Activated naive CD4-positive, alpha-beta T cell treated with anti-CD3 and anti-CD28 coated beads, Interleukin-2, amount 50 U/mL, for 72 hours (primary cell): ENCODE measurements at places on chromosomes 2 and 18. TPM values are rescaled to one million over a fixed set of nuclear protein-coding genes. Genes with fewer than 3 reads are reported as not detected.

DNA sequence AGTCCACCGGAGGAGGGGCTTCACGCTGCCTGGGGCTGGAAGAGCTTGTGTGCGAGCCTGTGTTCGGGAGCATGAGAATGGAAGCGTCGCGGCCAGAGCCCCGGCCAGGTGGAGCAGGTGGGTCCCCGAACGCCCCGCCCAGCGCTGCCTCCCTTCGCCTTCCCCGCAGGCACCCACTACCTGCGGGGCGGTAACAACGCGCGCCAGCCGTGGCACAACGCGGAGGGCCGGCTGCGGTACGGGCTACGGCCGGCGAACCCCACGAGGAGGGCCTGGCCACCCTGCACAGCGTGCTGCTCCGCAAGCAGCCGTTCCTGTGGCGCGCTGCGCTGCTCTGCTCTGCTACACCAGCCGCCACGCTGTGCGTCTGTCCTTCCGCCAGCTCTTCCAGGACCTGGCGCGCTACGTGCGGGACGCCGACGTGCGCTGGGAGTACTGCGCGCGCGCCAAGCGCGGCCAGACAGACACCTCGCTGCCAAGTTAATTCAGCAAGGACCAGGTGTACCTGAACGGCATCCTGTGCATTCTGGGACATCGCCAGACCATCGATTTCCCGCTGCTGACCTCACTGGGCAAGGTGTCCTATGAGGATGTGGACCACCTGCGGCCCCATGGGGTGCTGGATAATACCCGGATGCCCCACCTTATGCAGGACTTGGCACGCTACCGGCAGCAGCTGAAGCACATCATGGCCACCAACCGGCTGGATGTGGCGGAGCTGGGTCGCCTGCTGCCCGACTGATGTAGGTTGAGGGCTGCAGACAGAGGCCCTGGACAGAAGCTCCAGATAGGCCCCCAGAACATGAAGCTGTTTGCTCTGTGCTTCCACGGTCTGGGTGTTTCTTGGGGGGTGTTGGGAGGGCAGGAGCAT is 200.6 kb downstream of the NAPG start:
- no peak for DNase-seq

DNA sequence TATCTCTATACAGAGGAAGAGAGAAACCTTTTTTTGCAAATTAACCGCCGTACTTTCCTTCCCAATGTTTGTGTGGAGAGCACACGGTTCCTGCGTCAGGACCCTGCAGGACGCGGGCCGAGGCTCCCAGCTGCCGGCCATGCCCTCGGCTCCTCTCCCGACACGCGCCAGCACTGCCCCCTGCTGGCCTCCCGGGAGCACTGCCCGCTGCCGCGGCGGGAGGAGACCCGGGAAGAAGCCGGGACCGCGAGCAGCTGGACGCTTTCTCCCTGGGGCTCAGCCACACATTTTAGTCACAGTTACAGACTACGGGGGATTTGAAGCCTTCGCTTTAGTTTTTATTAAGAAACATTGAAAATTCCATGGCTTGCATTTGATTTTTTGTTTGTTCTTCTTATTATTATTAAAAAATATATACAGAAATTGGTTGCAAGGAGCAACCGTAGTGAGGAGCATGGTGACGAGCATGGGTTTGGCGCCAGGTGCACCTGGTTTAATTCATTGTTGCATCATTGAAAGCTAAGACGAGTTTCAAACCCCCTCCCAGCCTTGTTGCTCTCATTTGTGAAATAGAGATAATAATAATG is 401.2 kb downstream of the GALR1 start:
- peak; percentile 59 for DNase-seq

DNA sequence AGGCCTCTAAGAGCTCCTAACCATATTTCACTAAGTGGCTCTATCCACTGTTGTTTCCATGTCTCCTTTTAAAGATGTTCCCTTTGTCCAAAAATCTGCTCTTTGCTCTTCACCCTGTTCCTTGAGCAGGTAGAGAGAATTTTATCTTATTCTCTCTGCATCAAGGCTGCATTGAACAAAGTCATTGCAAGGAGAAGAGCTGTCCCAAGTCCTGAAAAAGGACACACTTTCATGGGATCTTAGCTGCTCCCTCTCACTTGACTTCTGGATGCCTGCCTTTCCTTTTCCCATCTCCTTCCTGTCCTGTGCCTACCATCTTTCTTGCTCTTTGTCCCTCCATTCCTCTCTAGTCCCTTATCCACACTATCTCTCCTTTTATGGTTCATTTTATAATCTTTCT is 235.2 kb upstream of the THSD7B start:
- DNase-seq, result no peak

DNA sequence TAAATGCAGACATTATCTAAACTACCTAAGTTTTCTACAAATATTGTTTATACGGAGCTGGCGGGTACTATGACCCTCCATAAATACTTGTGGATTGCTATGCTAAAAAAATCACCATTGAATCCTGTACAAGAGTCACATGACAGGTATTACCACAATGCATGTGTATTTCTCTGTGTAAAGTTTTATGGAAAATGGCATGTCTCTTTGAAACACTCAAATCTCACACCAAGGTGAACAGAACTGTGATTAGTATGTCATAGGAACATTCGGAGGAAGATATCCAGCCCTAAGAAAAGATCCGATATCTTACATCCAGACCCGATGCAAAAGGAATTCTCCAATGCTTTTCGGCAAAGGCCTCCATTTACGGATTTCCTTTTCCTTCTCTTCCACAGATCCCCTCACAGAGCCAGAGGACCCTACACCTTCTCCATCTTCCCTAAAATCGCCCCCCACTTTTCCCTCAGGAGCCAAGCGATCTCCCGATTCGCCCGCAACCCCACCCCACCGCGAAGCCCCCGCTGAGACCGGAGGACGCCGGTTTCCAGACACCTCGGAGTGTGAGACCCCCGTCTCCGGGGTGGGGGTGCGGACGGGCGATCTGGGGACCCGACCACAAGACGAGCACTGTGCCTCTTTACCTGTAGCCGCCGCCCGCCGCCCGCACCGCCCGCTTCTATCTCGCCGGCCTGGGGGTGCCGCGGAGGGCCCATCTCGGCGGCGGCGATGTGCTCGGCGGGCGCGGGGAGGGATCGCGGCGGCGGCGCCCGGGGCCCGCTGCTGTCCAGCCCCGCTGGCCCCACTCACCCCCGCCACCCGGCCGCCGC is 1.2 kb downstream of the SAP130 start:
- DNase-seq, result no peak

DNA sequence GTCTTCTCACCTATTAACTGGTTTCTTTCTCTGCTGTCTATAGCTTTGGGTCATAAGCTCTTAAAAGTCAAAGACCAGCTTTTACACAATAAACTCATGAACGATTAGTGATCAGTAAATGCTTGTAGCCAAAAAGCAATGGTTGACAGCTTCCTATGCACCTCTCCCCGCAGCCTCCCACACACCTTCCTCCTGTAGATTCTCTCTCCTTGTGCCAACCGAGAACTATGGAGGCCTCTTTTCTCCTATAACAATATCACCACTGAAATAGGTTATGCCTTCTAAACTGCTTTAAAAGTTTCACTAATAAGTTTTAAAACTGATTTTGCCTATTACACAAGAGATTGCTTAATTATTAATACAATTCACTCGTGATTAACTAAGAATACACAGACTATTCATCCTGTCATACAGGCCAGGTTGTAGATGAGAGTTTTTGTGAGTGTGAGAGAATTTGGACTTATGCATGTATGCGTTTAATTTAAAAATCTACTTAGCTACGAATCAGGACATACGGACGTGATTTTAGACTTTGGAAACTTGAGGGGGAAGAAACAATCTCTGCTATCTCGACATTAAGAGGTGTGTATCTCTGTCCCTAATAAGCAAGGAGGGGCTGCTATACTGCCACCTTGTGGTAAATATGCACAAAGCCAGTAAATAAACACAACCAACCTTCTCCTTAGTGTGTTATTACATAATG is 229.1 kb upstream of the RBBP8 start:
- no peak for DNase-seq

- no peak for DNase-seq
Measured at GRCh38 chr2:190831941-190832340, 48.7 kb upstream of the GLS start.

DNA sequence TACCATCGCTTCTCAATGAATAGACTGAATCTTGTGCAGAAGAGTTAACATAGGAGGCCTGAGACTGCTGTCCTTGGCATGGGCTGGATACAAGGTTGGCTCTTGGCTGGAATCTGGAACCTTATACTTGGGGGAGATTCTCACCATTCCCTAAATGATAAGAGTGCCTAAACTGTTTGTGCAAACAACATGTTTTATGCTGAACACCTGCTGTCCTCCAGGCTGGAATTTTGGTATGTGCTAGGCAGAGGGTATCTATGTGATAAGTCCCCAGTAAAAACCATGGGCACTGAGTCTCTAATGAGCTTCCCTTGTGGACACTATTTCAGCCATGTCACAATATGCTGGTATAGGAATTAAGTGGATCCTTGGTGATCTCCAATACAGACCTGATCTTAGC is 12.8 kb downstream of the PGAP1 start:
- DNase-seq, result no peak

DNA sequence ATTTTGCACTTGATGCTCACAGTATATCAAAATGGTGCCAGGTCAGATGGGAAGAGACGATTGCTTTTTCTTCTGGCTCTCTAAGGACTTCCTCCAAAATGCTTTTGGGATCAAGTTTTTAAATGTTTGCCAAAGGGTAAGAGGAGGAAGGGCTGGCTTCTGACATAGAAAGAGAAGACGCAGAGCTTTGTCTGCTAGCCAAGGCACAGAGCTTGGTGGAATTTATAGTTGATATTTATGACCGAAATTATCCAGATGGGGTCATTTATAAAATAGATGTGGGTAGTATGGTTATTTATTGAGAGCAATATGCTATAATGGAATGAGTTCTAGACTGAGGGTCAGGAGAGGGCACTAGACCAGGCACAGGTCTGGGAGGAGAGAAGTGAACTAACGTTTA is 193.3 kb downstream of the FSHR start:
- no peak for DNase-seq

DNA sequence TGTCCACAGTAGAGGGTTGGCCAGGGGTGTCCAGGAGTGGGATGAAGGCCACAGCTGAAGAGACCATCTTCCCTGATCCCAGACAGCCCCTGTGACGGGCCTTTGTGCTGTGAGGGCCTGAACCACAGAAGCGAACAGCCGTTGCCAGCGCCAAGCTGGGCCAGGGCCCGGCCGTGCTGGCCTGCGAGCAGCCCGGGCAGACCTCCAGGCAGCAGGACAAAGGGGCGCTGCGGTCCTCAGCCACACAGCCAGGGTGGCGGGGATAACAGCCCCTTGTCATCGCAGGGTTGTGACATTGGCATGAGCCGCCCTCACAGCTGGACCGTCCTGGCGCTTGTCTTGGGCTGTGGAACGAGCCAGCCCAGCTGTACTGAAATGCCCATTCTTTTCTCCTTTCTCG is 161.1 kb downstream of the FAM210A start:
- no peak for DNase-seq

DNA sequence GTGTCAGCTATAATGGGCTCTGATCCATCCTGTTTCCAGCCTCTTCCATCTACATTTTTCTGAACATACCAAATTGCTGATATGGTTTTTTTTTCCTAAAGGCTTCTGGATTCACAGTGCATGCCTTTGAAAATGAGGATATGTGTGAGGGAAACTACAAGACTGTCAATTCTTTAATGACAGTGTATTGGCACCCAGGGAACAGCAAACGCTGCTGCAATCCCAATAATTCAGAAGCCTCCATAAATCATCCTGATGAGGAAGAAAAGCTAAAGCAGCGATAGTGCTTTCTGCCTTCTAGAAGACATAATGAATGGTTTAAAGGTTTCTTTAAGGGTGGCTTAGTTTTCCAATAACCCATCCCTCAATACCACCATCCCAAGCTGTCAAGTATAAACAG is 304.5 kb upstream of the PKDCC start:
- DNase-seq, result no peak

DNA sequence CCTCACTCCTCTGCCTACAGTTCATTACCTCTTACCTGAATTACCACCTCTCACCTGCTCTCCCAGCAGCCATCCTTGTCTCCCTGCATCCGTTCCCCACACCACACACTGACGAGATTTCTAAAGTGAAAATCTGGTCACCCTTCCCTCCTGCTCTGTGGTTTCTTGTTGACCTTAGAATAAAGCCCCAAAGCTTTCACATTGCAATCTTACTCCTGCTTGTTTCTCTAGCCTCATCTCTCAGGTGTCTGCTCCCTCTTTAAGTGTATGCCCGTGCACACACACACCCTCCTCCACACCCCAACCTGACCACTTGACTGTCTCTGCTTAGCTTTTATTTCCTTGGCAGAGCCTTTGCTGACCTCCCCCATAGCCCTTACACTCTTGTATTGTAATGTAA is 122.0 kb upstream of the SKOR2 start:
- DNase-seq, result no peak

DNA sequence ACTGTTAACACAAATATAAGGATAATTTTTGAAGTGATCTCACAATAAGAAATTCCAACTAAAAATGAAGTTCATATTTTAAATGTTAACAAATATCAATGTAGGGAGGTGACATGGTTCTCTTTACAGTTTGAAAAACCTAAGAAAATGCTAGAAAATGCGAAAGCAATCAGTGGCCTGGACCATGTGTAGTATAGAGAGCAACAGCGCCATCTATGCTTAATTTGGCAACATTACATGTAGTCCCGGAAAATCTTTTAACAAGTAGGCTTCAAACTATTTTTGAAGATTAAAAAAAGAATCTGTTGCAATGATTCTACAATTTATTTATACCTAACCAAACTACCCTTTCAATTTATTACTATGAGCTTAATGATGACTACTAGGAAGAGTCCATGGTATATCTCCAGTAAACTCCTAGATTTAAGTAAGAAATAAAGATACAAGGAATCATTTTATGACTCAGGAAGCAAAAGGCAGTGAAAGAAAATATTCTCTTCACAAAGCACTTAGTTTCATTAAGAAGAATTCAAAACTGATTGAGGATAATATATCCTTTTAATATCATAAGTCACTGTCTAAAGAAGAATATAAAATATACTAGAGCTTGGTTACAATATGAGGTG is 33.3 kb downstream of the NDUFA10 start:
- DNase-seq, result no peak

GRCh38 chr2:225190987-225191386 is 148.7 kb upstream of the DOCK10 start:
- DNase-seq, result no peak

DNA sequence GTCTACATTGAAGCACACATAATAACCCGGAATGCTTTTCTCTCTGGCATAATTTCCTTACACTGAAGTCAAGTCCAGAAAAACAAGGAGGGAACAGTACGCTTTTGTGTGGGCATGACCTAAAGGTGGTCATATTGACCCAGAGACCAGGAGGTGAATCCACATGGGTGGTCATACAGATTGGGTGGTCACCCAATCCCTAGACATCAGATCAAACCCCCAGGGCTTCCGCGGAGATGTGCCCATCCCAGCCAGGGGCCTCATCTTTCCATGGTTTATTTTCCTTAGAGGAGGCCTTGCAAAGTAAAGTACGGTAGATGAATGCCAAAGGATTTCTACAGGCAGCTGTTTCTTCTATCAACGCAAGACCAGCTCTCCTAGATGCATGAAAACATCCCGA is 38.8 kb downstream of the FAM168B start:
- no peak for DNase-seq

Gene PCARE
- not detected for total RNA-seq

Gene EHD3
- 0.48 TPM for total RNA-seq

Gene GLS
- 282 TPM for total RNA-seq

Gene CNTNAP5
- total RNA-seq, result not detected

Gene SERPINB10
- total RNA-seq, result not detected

Gene BOD1L2
- total RNA-seq, result not detected

Gene CCDC68
- total RNA-seq, result not detected

Gene DUSP2
- total RNA-seq, result 202 TPM

Gene LDLRAD4
- total RNA-seq, result 59.2 TPM

Gene ADAM23
- 0.06 TPM for total RNA-seq

Gene IHH
- not detected for total RNA-seq

Gene VIT
- not detected for total RNA-seq
